Central memory CD4-positive, alpha-beta T cell (primary cell): ENCODE measurements at places on chromosomes 7 and 10.

DNA sequence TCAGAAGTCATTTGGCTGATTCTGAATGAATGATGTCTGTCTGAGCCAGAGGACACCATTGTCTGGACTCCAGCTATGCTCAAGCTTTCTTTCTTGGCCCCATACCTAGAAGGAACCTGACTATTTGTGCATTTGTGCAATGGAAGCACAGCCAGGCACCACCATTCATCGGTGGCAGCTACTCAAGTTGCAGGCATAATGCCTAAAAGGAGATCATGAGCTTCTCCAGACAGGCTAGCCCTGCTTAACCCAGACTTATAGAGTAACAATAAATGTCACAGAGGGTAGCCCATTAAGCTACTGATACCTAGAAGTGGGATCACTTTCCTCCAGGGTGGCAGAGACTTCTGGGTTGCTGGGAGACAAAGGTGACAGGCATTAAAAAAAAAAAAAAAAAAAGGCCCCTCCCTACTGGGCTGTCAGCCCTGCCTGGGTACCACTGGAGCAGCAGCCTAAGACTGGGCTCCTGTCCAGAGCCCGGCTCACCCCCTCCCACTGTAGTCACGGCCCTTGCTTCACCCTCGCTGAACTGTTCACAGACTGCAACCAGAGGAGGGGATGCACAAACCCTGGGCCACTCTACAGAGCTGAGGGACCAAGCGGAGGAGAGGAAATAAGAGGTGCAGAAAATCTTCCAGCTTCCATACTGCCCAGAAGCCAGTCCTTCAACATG, 75.4 kb upstream of the ATP6V0A4 start:
- no peak for DNase-seq

GRCh38 chr7:31858055-31858454, 171.0 kb downstream of the PPP1R17 start:
- no peak for DNase-seq

- peak; percentile 69 for DNase-seq
These were observed 1.4 kb downstream of the MYO1G start for GRCh38 chr7:44977304-44977958.

GRCh38 chr7:42238709-42239366, 1.8 kb upstream of the GLI3 start:
- no peak for DNase-seq

DNA sequence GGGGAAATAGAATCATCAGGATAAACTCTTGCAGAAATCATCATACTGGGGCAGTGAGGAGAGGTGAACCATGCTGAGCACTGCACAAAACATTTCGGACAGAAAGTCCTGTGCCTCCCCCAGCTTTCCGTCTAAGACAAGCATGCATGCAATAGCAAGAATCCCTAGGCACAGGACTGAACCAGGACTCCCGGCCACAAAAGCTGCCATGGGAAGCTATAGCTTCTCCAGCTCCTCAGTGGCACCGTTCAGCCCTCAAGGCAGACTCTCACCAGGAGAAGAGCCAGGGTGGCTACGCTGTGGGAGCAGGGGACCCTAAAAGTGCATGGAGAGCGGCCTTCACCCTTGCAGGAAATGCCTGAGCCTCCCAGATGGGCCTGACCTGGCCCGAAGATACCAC, 70.8 kb downstream of the ASB13 start:
- DNase-seq, result no peak
